NCI-H2081 (cell line): ENCODE measurements at places on chromosomes 4 and X.

DNA sequence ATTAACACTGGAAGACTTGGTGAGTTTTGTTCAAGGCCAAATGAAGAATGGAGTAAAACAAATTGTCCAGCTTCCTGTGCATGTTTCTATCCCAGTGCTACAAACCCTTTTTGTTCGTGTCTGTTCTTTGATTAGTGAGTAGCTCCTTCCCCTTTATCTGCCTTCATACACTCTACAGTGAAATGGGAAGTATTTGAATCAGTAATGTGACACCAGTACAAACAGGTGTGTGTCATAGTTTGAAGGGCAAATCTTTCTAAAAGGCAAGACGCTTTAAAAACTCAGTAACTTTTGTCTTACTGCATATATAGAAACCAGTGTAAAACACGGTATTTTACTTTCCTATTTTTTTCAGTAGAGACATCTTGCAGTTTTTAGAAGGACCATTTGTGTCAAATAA is 5.9 kb downstream of the ARHGEF38 start:
- no peak for DNase-seq

- DNase-seq: peak; percentile 70
These were observed 568 bp downstream of the CHST7 start for GRCh38 chrX:46573892-46574773.

DNA sequence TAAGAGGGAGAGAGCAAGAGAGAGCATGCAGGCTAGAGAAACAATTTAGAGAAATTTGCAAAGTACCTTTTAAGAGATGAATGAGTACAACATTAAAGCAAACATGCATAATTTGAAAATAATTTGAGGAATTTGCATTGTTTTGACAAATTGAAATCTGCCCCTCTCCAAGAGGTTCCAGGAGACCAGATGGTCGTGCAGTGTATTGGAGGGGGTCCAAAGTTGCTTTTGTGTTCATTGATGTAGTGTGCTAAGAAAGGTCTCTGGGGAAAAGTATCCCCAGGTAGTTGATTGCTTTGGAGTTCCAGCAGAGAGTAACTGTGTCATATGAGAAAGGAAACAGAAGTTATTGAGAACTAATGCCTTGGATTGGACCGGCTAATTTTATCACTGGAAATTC is 635.0 kb upstream of the TENM3 start:
- DNase-seq: no peak

GRCh38 chrX:153379971-153380581 is 21.1 kb downstream of the PNMA6E start:
- DNase-seq: no peak

DNA sequence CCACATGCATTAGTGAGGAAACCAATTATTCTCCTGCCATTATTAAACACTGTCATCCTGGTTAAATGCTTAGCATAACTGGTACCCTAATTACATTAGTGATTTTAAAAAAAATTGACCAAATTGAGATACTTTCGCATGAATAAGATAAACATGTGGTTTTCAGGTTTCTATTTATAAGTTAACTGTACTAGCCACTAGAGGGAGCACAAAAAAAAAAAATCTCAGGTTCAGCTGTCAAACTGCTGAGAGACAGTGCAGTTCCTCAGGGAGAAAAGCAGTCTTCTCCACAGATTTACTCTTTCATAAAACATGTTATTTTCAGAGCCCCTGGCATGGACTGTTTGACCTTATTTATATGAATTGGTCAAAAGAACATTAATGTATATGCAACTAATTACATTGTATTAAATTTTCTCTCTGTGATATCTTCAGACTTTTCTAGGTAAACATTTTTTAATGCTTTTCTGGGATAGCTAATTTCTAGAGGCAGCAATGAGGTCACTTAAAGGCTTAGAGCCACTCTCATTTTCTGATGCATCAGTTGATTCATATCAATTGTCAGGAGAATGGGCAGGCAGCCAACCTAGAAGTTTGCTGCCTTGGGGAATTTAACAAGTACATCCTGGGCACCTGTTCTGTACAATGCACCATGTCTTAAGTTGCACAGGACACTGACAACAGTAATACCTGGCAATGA is 167.5 kb downstream of the CDS1 start:
- peak; percentile 0 for DNase-seq

DNA sequence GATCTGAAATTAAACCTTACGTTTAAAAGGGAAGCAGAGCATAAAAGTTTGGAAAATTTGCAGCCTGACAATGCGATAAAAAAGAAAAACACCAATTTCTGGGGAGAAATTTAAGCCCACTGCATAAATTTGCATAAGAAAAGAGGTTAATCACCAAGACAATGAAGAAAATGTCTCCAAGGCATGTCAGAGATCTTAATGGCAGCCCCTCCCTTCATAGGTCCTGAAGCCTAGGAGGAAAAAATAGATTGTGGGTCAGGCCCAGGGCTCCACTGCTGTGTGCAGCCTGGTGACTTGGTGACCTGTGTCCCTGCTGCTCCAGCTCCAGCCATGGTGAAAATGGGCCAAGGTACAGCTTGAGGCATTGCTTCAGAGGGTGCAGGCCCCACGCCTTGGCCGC is 264.0 kb upstream of the CT83 start:
- no peak for DNase-seq

DNA sequence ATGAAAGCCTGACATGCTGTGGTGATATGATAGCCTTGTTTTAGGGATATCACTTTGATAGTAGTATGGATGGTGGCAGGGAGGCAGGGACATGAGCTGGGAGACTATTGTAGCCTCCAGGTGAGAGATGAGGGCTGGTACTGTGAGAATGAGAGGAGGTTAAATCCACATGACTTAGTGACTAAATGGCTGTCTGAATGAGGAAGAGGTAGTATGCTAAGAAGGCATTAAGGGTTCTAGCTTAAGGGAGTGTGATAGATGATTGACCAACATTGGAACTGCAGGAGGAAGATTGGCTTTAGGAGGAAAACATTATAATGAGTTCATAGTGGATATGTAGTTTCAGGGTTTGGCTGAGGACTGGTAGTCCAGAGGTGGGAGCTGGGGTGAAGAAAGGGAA is 195.0 kb upstream of the ANK2 start:
- DNase-seq: no peak

DNA sequence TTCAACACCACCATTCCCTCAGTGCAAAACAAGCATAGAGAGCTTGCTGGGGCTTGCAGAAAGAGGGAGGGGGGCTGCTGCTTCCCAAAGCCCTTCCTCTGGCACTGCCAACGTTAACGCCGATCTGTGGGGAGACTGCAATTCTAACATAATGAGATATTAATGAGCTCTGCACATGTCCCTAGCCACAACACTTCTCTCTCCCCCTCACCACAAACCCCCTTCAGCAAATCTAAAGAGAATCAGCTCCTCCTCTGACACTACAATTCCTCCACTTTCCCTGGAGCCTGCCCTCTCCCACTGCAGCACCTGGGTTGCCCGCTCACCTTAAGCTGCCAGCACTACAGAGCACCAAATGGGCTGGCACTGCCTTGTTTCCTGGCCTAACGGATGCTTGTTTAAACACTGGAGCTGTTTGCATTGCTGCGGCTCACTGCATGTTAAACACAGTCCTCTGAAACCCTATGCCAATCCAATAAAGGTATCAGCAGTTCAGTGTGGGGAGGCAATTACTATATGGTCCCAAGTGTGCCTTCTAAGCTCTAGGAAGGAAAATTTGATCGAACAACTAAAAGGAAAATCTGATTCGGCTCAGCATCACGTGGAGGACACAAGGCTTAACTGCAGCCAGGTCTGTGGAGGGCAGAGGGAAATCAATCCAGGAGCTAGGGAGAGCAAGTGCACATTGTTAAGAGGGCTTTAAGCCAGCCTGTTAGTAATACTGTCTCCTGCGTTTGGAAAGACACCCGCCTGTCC is 232.4 kb downstream of the MAML3 start:
- peak; percentile 91 for DNase-seq

GRCh38 chrX:154840856-154841255 is 6.4 kb upstream of the SMIM9 start:
- DNase-seq: peak; percentile 20

DNA sequence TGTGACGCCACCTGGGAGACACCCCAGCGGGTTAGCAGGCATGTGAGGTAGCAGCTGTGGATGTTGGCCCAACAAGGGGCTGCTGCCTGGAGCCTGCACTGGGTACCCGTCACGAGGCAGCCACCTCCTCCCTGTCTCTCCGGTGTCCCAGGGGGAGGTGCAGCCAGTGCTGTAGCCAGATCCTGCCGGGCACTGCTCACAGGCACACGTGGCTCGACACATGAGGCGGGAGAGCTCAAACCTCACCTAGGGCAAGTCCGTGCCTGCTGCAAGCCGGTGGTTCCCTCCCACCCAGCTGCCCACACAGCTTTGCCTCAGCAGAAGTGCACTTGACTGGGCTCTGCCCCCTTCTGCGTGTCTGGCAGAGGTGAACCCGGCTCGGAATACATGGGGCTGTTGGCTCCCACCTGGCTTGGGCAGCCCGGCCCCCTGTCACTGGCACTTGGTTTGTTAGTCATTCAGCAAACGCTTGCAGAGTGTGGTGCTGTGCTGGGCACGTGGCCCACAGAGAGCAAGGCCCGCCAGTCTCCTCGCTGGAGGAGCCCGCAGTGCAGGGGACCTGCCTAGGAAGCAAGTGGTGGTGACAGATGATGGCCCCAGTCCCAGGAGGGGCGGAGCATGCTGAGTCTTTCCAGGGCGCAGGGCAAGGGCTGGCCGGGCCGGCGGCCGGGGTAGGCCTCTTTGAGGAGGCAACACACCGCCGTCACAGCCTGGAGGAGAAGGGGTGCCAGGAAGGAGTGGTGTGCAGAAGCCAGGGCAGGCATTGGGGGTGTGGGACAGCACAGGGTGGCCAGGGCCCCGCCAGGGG is 10.1 kb upstream of the SH3TC1 start:
- DNase-seq: peak; percentile 81

- DNase-seq: no peak
These were observed 80.8 kb downstream of the SLC7A11 start for GRCh38 chr4:138161351-138161750.

DNA sequence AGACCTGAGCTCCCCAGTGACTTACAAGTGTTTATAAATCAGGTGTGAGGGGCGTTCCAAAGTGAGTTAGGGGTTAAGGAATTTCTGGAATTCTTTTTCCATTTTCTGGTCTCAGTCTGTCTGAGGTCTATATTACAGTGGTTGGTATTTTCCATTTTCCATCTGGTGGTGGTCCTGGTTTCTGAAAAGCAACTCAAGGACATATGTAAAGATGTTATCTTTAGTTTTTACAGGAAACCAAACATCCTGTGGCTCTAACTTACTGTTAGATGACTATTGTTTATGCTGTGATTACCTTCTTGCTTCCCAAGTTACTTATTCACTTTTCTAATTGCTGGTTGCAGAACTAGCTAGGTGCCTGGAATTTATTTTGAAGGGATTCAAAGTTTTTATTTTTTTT is 53.5 kb upstream of the IL21 start:
- no peak for DNase-seq

- no peak for DNase-seq
These were observed 1049.9 kb upstream of the TENM3 start for GRCh38 chr4:181193131-181193930.

DNA sequence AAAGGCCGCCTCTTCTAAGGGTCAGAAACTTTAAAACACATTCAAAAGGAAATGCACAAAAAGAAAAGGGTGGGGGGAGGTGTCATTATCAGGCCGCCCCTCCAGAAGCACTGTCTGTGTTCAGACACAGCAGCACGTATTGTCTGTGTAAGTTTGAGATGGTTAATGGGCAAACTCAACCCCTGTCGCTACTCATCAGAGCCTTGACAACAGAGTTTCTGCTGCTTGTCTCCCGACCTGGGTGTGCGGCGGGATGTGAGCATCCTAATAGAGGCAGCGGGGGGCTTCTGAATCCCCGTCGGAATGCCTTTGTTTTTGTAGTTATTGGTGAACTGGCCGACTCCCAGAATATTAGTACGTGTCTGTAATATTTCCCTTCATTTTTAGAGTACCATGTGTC is 158.9 kb downstream of the DCTD start:
- DNase-seq: no peak
